ENCODE measurements at places on chromosomes 6 and 20.

DNA sequence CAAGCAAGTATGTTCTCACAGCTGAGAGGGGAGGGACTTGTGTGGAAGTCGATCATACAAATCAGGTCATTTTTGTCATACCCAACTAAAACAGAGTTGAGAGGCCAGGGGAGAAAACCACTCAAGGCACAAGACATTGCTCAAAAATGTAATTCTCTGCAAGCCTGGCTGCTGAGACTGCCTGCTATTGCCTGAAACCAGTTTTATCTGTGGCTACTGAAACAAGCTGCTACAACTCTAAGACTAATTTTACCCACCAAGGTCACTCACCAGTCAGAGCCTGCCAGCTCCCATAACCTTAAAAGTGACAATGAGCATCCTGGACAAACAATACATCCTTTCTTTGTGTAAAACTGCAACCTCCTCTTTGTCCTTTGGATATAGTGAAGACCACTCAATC, 54.1 kb upstream of the CST7 start:
- DNase-seq: no peak

DNA sequence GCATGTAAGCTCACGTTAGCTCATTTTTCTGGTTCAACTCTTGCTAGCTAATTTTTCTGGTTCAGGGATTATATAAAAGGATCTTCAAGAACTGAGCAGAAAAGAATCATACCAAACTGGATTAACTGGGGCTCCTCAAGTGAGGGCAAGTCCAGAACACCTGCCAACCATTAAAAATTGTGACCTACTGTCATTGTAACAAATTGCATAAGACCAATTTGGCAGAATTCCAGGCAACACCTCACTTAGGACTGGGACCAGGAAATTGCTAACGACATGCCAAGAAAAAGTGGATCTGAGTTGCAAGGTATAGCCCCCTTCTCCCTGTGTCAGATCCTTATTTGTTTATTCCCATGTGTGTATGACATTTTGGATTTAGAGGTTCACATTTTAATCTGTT, 216.6 kb downstream of the HIVEP2 start:
- no peak for DNase-seq

GRCh38 chr6:129133770-129134192, 250.8 kb downstream of the LAMA2 start:
- no peak for DNase-seq

DNA sequence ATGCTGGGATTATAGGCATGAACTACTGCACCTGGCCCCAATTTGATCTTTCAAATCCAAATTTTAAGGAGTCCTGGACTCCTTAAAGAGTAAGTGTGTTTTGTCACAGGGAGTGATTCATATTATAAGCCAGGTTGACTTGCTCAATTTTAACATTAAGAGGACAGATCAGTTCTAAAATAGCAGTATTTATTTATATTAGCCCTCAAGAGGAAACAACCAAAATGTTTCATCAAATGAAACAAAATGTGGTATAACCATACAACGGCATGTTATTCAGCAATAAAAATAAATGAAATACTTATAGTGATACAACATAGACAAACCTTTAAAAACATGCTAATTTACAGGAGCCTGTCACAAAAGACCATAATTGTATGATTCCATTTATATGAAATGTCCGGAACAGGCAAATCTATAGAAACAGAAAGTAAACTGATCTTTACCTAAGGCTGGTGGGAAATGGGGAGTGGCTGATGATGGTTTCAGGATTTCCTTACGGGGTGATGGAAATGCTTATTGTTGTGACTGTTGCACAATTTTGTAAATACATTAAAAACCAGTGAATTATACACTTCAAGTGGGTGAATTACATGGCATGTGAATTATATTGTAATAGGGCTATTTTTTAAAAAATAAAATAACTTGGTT, 637.4 kb downstream of the MMUT start:
- DNase-seq: no peak

DNA sequence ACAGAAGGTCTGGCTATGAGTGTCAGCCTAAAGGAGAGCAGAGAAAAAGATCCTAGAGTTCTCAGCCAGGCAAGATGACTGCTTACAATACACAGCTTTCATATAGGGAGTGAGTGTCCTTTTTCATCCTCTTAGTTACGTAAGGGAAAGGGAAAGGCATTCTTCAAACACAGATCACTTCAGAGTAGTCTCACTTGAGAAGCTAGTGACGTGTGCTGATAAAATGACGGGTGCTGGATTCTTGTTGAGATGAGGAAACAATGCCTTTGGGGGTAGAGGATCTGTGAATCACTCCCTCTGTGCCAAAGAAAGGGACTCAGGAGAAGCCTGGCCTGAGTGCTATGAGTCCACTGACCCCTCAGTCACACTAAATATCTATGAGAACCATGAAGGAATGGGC, 117.3 kb downstream of the QRSL1 start:
- no peak for DNase-seq

DNA sequence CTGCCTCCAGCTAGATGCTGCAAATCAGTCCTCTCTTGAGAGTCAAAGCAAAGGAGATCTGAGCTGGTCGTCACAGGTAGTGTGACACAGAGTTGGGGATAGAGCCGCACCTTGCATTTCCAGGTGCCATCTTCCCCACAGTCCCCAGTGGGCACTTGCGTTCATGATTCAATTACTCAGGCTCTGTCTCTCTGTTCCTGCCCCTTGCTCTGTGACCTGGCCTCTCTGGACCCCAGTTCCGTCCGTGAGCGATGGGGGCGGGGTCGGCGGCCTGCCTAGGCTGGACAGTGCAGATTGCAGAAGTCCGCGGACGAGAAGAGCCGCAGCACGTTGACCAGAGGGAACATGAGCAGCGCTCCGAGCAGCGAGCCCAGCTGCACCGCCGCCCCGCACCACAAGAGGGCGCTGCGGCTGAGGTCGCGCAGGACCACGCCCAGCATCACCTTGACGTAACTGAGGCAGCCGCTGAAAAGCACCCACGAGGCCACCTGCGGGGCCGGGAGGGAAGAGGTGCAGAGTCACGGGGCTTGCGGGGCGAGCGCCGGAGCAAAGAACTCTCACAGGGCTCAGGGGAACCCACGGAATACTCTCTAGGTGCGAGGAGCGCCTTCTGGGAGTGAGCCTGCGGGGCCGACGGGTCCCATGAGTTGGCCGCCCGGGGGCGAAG, 7.4 kb downstream of the SLC52A3 start:
- DNase-seq: peak; percentile 42

- DNase-seq: no peak
These were observed 176.4 kb downstream of the TFAP2B start for GRCh38 chr6:50995036-50995435.

DNA sequence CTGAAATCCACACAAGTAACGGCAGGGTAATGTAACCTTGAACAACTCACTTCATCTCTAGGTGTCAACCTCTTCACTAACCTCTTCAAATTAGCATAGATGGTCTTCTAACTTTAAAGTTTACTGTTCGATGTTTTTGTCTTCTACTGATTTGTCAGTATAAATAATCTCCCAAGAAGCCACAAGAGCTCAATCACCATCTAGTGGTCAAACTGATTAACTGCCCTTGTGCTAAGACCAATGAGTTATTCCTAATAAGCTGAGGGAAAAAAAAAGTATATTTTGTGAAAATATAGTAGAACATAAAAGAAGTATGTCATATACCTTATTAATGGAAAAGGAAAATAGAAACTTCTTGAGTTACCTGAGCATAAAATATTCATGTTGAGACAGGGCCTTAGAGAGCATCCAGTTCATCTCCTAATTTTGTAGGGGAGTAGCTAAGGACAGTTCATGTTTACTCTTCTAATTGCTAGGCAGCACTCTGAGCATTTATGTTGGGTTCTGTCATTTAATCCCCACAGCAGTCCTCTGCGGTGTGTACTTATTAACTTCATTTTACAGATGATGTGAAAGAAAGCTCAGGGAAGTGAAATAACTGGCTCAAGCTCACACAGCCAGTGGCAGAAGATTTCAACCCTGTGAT, 317.1 kb downstream of the ESR1 start:
- DNase-seq: no peak

GRCh38 chr6:25302151-25302550, 23.0 kb downstream of the CARMIL1 start:
- DNase-seq: no peak

DNA sequence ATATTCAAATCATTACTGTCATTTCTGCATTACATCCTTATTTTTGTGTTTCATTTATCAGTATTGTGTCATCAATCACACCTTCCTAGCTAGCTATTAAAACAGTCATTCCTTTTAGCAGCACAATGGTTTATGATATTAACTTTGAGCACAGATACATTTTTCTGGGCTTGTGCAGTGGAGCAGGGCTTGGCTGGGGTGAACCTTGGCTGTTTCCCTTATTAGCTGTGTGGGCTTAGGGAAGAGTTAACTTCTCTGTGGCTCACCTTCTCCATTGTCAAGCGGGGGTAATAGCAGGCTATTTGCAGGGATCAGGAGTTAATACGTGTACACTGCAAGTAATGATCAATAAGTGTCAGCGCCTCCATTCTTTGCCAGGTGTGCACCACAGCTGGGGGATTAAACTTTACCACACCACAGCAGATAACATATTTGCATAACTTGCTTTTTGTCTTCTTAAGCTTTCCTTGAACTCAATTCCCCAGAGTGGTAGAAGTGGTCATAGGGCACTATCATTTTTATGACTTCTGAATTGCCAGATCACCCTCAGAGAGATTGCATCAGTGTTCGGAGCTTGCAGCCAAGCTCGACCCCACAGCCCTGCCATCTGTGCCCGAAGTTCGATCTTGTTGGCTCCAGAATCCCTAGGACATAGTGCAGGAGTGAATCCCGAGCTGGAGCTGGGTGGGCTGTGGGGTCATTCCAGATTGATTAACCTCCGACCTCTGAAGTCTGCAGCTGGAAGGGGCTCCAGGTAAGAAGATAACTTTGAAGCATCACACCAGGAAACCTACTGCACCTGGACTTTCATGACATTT, 1.5 kb upstream of the PYGB start:
- DNase-seq: no peak

GRCh38 chr6:36318690-36319435, 17.8 kb downstream of the BNIP5 start:
- no peak for DNase-seq

DNA sequence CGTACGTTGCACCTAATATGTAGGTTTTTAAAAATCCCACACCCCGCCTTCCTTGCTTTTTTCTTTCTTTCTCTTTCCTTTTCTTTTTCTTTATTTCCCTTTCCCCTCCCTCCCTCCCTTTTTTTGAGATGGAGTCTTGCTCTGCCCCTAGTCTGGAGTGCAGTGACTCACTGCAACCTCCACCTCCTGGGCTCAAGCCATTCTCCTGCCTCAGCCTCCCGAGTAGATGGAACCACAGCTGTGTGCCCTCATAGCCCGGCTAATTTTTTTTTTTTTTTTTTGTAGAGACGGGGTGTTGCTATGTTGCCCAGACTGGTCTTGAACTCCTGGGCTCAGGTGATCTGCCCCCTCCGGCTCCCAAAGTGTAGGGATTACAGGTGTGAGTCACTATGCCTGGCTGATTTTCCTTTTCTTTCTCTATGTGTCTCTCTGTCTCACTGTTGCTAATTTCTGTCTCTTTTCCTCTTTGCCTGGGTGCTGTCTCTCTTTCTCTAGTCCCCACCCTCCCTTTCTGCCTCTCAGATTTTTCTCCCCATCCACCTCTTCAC, 61.2 kb downstream of the SRC start:
- no peak for DNase-seq

DNA sequence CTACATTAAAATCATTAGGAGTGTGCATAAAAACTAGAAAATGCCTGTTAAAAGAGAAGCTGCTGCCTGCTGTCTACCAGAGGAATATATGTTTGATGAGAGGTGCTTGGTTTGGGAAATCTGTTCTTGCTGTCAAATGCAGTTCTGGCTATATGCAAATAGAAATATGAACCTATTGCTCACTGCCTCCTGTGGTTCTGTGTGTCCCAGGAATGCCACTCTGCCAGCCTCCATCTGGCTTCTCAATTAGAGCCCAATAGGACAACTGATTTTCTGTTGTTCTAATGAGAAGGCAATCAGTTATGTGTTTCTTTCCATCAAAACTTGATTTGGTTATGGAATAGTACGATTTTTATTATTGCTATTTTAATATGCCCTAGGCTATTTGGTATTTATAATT, 759.7 kb downstream of the HDGFL1 start:
- no peak for DNase-seq

- DNase-seq: no peak
These were observed 13.2 kb upstream of the RSPH3 start for GRCh38 chr6:159013229-159013628.

DNA sequence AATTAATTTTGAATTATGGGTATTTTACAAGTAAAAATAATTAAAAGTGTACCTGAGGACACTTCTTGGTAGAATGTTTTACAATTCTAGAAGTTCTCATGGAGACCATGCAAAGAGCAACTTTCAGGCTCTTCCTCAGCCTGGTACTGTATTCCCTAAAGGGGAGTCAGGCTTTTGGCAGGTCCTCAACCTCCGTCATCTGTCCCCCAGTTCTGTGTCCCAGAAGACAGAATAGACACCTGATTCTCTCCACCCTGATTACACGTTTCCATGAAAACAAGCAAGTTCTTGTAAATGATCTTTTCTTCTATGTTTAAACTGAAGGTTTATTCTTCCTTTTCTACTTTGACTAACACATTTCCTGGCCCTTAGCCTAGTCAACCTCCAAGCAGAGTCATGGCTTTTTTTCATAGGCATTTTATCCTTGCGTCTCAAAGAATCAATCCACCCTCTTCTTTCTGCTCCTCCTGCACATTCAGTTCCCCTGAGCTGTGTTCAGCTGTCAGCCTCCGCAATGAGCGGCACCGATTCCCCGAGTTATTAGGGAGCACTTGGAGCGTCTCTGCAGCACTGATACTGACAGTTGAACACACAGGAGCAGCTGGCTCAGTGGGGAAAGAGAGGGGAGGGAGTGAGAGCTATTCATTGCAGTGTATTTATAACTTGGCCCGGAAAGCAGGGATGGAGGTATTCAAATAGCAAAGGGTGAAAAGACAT, 1082.4 kb upstream of the MAP3K7 start:
- no peak for DNase-seq

- DNase-seq: no peak
These were observed 65.9 kb downstream of the HIVEP2 start for GRCh38 chr6:142879076-142879475.

- no peak for DNase-seq
These were observed 375.9 kb upstream of the PTCHD4 start for GRCh38 chr6:48486876-48487275.

GRCh38 chr6:132763269-132763668, 5.6 kb upstream of the VNN2 start:
- peak; percentile 33 for DNase-seq

DNA sequence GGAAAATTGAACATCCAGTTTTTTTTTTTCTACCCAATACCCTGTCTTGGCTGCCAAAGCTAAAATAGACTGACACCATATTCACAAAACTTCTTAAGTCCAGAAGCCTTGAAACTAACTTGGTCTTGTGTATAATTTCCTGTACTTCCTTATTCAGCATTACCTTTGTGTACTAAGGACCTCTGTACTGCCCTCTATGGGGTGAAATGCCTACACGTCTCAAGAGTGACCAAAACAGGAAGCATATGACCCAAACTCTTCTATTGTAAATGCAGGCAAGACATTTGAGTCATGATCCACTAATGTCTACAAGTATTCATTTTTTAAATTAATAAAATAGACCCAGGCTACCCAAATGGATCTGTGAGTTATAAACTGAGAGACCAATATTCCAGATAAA, 50.4 kb downstream of the HMGCLL1 start:
- no peak for DNase-seq
